Umbilical cord (tissue), 2 donors: ENCODE measurements at places on chromosomes 5 and 9. TPM values are rescaled to one million over a fixed set of nuclear protein-coding genes. Genes with fewer than 3 reads are reported as not detected.
A peak's percentile ranks its signal among the peaks of the same experiment; 100 is the strongest.

DNA sequence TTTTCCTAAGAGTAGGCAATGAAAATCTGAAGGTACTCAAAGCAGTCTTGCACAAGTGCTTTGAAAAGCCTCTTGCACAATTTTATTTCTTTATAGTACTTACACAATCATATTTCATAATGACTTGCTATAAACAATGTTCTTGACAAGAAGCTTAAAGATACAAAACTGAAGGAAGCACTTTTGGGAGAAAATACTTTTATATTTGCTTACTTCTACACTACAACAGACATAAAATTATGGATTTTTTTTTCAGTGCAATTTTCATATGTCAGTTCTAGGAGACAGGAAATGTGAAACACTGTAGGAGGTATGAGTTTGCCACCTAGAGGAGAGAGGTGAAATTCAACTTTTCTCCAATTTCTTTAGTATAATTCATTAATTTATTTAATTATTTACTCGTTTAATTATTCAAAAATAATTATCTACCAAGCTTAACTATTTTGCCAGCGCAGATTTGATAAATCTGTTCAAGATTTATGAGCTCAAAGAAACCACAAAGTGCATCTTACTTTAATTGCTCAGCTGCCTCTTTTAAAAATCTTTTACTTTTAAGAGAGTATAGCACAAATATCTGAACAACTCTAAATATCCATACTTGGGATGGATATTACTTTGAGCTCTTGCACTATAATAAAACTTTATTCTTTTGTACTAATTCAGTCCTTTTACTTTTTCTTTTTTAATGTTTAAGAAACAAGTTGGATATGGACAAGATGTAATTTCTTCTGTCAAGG lies 29.0 kb upstream of the CDKN2B start:
- peak; percentile 34 for DNase-seq

The SH3RF2 gene
- total RNA-seq = 4.8 TPM

GRCh38 chr5:17434982-17435381 lies 63.0 kb upstream of the TAF11L2 start:
- DNase-seq = no peak

- no peak for DNase-seq
These were observed 94.3 kb downstream of the MVB12B start for GRCh38 chr9:126420643-126421564.

- DNase-seq = no peak
These were observed 322.3 kb upstream of the EDIL3 start for GRCh38 chr5:84706678-84707641.

DNA sequence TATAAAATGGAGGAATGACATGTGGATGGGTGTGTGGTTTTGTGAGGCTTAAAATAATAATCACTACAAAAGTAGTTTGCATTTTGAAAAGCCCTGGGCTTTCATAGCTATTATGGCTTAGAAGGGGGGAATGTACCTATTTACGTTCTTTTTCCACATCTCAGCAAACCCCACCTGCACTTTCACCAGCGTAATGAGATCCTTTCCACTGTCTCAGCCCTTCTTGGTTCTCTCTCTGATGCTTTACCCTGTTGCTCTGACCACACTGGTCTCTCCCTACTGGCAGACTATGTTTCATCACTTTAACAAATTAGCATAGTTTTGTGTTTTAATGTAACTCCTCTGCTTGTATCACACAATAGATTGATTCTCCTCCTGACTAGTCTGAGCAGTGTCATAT lies 234.6 kb downstream of the DMRT2 start:
- no peak for DNase-seq
